Psoas muscle (tissue), 8 donors: ENCODE measurements at places on chromosomes 2 and 18. TPM values are rescaled to one million over a fixed set of nuclear protein-coding genes. Genes with fewer than 3 reads are reported as not detected.

DNA sequence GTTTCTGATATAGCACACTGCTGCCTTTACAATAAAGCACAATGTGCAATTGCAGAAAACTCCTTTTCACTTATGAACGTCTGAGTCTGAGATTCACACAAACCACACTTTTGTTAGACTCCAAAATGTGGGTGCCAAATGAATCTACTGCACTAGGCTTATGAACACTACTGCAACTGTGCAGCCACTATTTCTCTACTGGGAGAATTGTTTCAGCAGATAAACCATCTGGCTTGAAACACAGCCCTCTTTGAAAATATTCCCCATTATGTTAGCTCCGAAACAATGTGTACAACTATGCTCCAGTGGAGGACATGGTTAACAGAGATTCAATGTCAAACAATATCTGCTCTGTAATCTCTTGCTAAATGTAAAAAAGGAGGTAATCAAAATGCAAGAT, 188.7 kb upstream of the ZEB2 start:
- no peak overlapping the region for H3K4me3 ChIP-seq
- no peak overlapping the region for H3K27ac ChIP-seq
- no peaks in the 10 kb centered on the region for H3K36me3 ChIP-seq
- peaks cover 2% of the 10 kb centered on the region for H3K4me1 ChIP-seq
- no peak for DNase-seq

GRCh38 chr18:35005963-35006577, 35.1 kb upstream of the MAPRE2 start:
- no peak overlapping the region for H3K27ac ChIP-seq
- H3K27me3 ChIP-seq: no peaks in the 10 kb centered on the region
- DNase-seq: no peak
- H3K36me3 ChIP-seq: no peaks in the 10 kb centered on the region
- H3K4me1 ChIP-seq: peaks cover 13% of the 10 kb centered on the region
- H3K4me3 ChIP-seq: no peak overlapping the region

DNA sequence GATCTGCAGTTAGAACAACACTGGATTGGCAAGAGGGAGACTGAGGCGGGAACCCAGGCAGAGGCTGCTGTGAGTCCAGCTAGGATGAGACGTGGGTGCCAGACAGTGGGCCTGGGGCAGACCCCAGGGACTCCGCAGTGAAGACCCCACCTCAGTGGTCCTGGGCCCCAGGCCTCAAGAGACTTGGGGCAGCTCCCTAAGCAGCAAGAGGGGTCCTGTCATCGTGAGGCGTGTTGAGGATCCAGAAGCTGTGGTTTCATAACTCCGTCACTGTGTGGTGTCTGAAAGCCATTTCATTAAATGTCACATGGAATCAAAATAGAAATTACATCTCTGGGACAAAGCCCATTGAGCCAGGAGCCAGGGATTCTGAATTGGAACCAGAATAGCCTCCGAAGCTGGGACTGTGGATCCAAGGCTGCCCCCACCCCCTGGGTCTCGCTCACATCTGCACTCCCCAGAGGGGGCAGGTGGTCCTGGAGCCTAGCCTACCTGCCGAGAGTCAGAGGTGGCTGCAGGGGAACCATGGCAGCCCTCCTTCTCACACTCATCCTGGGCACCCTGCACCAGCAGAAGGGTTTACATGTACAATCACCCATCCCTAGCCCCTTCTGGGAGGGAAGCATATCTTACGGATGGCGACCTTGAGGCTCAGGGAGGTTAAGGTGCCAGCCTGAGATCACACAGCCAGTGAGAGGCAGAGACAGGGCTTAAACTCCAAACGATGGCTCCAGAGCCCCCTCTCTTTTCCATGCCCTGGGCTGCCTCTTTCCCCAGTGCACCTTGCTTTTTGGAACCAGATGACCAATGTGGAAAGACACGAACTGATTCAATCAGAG, 23.2 kb downstream of the RRM2 start:
- no peak overlapping the region for H3K4me3 ChIP-seq
- H3K27me3 ChIP-seq: no peaks in the 10 kb centered on the region
- H3K27ac ChIP-seq: no peak overlapping the region

DNA sequence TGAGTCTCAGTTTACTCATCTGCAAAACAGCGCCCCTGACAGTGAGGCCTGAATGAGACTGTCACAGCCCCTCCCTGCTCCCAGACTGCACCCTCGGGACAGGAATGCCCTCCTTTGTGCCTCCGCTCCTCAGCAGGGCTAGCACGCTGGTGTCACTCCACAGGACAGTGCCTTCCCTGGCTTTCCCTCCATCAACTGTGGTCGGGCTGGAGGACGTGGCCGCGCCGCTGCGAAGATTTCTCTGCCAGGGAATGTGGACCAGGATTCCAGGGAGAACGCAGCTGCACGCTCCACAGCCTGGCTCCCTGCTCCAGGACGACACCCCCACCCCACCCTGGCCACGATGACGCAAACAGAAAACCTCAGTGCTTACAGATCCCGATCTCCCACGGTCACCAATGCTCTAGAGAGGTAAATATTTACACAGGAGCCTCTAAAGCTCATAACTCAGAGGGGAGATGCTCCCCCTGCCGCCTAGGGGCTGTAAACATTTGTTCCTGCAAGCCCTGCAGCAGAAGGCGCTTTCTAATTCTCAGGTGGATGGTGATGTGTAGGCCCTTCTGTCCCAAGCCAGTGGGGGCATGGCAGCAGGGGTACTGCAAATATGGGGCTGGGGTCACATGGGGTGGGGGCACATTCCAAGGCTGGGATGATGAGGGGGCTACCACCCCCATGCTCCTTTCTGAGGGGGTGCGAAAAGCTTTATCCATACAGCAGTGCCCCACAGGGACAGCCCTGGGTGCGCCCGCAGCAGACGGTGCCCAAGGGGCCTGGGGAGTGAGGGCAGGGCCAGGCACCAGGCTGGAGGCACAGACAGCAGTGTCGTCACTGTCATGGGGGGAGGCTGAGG, 12.4 kb downstream of the HS6ST1 start:
- DNase-seq: peak; percentile 83
- H3K4me3 ChIP-seq: peak overlapping the region; percentile 29
- no peaks in the 10 kb centered on the region for H3K36me3 ChIP-seq

GRCh38 chr2:221267773-221268425, 304.2 kb downstream of the EPHA4 start:
- H3K4me3 ChIP-seq: no peak overlapping the region
- no peak overlapping the region for H3K27ac ChIP-seq
- H3K36me3 ChIP-seq: no peaks in the 10 kb centered on the region
- DNase-seq: no peak

GRCh38 chr2:75621228-75621627, 25.4 kb upstream of the MRPL19 start:
- no peaks in the 10 kb centered on the region for H3K27me3 ChIP-seq
- no peaks in the 10 kb centered on the region for H3K36me3 ChIP-seq
- no peak overlapping the region for H3K27ac ChIP-seq
- H3K4me1 ChIP-seq: no peaks in the 10 kb centered on the region

GRCh38 chr2:28993206-28993960, 12.3 kb downstream of the TOGARAM2 start:
- DNase-seq: no peak
- no peaks in the 10 kb centered on the region for H3K36me3 ChIP-seq
- no peak overlapping the region for H3K27ac ChIP-seq
- H3K27me3 ChIP-seq: no peaks in the 10 kb centered on the region

- H3K4me3 ChIP-seq: no peak overlapping the region
- H3K4me1 ChIP-seq: peaks cover 8% of the 10 kb centered on the region
- H3K27me3 ChIP-seq: no peaks in the 10 kb centered on the region
These were observed 10.0 kb downstream of the PPP4R1 start for GRCh38 chr18:9604348-9604747.

GRCh38 chr18:33596178-33596854, 18.3 kb downstream of the ASXL3 start:
- no peak overlapping the region for H3K4me3 ChIP-seq
- no peak overlapping the region for H3K27ac ChIP-seq
- H3K4me1 ChIP-seq: no peaks in the 10 kb centered on the region
- no peak for DNase-seq
- no peaks in the 10 kb centered on the region for H3K36me3 ChIP-seq
- H3K27me3 ChIP-seq: no peaks in the 10 kb centered on the region

GRCh38 chr2:179875864-179876263, 14.5 kb upstream of the ZNF385B start:
- no peaks in the 10 kb centered on the region for H3K4me1 ChIP-seq
- no peaks in the 10 kb centered on the region for H3K36me3 ChIP-seq
- H3K4me3 ChIP-seq: no peak overlapping the region
- H3K27me3 ChIP-seq: no peaks in the 10 kb centered on the region
- DNase-seq: no peak

DNA sequence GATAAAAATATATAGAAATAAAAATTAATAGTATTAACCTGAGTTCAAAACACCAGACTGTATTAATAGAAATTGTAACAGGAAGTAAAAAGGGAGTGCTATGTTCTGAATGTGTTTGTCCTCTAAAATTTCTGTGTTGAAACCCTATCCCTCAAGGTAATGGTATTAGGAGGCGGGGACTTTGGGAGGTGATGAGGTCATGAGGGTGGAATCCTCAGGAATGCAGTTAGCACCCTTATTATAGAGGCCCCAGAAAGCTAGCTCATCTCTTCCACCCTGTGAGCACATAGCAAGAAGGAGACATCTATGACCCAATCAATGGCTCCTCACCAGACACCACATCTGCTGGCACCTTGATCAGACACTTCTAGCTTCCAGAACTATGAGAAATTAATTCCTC, 124.5 kb downstream of the CMPK2 start:
- H3K36me3 ChIP-seq: no peaks in the 10 kb centered on the region
- H3K4me1 ChIP-seq: no peaks in the 10 kb centered on the region
- no peak for DNase-seq
- no peak overlapping the region for H3K4me3 ChIP-seq

DNA sequence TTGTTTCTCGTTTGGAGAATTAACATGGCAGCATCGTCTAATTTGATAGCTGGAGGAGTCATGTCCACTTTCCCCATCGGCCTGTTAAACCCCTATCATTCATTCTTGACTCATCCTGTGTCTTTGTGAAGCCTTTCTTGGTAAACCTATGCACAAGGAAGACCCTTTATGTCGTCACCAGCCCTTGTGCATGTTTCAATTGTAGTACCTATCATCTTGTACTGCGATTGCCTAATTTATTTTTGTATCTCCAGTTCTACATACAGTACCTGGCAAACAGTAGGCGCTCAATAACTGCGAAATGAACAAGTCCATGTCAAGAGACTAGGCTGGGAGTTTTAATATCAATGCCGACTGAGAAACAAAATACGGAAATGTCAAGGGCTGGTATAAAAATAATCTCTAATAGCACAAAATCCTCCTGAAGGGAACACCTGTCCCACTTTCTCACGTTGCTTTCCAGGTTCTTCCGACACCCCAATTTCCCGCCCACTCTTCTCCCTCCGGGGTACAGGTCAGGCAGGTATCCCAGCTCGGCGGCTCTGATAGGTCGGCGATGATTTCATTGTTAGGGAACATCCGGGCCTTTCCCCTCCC, 1.3 kb upstream of the PPM1B start:
- H3K27ac ChIP-seq: peak overlapping the region; percentile 96
- no peaks in the 10 kb centered on the region for H3K27me3 ChIP-seq
- H3K36me3 ChIP-seq: no peaks in the 10 kb centered on the region
- no peak for DNase-seq
- peaks cover 12% of the 10 kb centered on the region for H3K4me1 ChIP-seq

GRCh38 chr18:57134618-57135135, 12.2 kb upstream of the BOD1L2 start:
- H3K27me3 ChIP-seq: no peaks in the 10 kb centered on the region
- H3K36me3 ChIP-seq: no peaks in the 10 kb centered on the region
- H3K4me3 ChIP-seq: no peak overlapping the region

DNA sequence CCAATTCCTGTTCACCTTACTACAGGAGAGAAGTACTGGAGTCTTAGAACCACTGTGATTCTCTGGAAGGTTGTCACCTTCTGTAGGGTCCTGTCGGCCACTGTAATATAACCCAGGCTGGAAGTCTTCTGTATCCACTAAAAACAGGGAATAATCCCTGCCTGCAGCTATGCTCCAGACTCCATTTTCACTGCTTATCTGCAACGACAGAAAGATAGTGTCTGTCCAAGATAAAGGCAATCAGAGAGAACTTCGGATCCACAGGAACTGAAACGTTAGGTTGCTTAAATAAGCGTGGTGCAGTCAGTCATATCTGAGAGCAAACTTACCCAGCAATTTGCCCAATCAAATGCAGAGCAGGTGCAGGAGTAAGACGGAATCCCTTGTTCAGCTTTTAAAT, 34.2 kb downstream of the ALS2 start:
- H3K4me3 ChIP-seq: no peak overlapping the region
- no peak for DNase-seq
- no peaks in the 10 kb centered on the region for H3K27me3 ChIP-seq
- H3K27ac ChIP-seq: no peak overlapping the region
- peaks cover 83% of the 10 kb centered on the region for H3K36me3 ChIP-seq

- no peaks in the 10 kb centered on the region for H3K4me1 ChIP-seq
- H3K36me3 ChIP-seq: no peaks in the 10 kb centered on the region
- no peaks in the 10 kb centered on the region for H3K27me3 ChIP-seq
- no peak for DNase-seq
- H3K27ac ChIP-seq: no peak overlapping the region
These were observed 244.1 kb downstream of the LPIN1 start for GRCh38 chr2:11990576-11990975.

DNA sequence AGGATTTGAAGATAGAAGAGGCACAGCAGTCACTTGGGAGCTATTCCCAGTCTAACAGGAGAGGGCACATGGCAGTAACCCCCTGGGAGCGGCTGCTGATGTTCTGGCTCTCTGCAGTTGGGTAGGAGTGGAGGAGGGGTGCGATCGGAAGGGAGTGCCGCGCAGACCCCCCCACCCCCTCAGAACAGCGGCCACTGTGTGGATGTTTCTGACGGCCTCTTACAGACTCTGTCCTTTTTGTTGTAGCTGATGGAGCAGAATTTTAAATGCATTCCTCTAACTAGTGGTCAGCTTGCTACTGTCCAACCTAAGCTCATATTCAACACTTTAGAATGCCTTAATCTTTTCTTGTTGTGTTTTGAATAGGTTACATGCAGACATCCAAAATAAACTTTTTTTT, 127.9 kb downstream of the AGAP1 start:
- no peaks in the 10 kb centered on the region for H3K27me3 ChIP-seq
- peaks cover 13% of the 10 kb centered on the region for H3K4me1 ChIP-seq
- H3K4me3 ChIP-seq: no peak overlapping the region
- DNase-seq: no peak

DNA sequence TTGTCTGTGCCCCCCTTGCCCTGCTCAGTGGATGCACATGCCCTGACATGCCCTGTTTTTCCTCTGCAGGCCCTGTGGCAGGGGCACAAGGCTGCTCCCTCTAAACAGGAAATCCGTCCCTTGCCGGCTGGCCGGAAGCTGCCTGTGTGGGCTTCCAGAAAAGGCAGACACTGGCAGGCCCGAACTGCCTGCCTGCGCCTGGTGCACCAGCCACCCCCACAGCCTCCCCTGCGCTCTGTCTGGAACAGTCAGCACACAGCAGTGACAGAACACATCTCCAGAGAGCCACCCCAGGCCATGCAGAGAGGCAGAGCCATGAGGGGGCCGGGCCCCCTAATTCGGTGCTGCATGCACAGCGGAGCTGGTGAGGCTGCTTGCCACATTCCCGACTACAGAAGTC, 33.5 kb downstream of the LOXHD1 start:
- H3K4me1 ChIP-seq: no peaks in the 10 kb centered on the region
- no peak overlapping the region for H3K4me3 ChIP-seq
- no peaks in the 10 kb centered on the region for H3K36me3 ChIP-seq

NEU2 gene
- not detected for total RNA-seq

SEMA4F gene
- total RNA-seq: 5.7 TPM

ARHGEF33 gene
- 0.16 TPM for total RNA-seq

GKN2 gene
- not detected for total RNA-seq

CTAGE1 gene
- not detected for total RNA-seq

LCLAT1 gene
- 8.3 TPM for total RNA-seq

SH3RF3 gene
- 17.5 TPM for total RNA-seq

HNMT gene
- total RNA-seq: 7.3 TPM

DYSF gene
- total RNA-seq: 208 TPM

TMEM178A gene
- 1.0 TPM for total RNA-seq

RIT2 gene
- total RNA-seq: not detected
